A549 treated with GW870086 at 1 μM for 4 hours (cell line): ENCODE measurements at places on chromosomes 2 and 18. TPM values are rescaled to one million over a fixed set of nuclear protein-coding genes. Genes with fewer than 3 reads are reported as not detected.

ADNP2 gene
- 9.8 to 12.1 TPM (median 11.0 TPM) in 5 replicates for total RNA-seq

EGR4 gene
- 0.09 to 0.42 TPM (median 0.24 TPM) in 4 of 5 replicates, not detected in the other for total RNA-seq

UGT1A10 gene
- 0.07 to 0.49 TPM (median 0.11 TPM) in 4 of 5 replicates, not detected in the other for total RNA-seq

NEB gene
- 0.21 to 0.94 TPM (median 0.24 TPM) in 5 replicates for total RNA-seq

MBP gene
- 20.7 to 27.0 TPM (median 24.8 TPM) in 5 replicates for total RNA-seq

SIX3 gene
- 0.39 to 0.73 TPM (median 0.71 TPM) in 5 replicates for total RNA-seq

PKDCC gene
- 17.2 to 22.3 TPM (median 20.3 TPM) in 5 replicates for total RNA-seq

TMBIM1 gene
- total RNA-seq = 132 to 147 TPM (median 139 TPM) in 5 replicates

GPR45 gene
- not detected in 5 replicates for total RNA-seq

LMAN2L gene
- 18.9 to 21.6 TPM (median 21.5 TPM) in 5 replicates for total RNA-seq

ALLC gene
- 0.08 TPM in 1 of 5 replicates, not detected in the others for total RNA-seq

CFC1 gene
- 0.09 TPM in 1 of 5 replicates, not detected in the others for total RNA-seq

BOLL gene
- total RNA-seq = not detected in 5 replicates

CIDEA gene
- not detected in 5 replicates for total RNA-seq

ACMSD gene
- total RNA-seq = not detected in 5 replicates

ITGB1BP1 gene
- total RNA-seq = 161 to 189 TPM (median 185 TPM) in 5 replicates

CNTNAP5 gene
- total RNA-seq = not detected in 5 replicates

C2orf15 gene
- 0.25 to 0.71 TPM (median 0.47 TPM) in 5 replicates for total RNA-seq

TBC1D8 gene
- 49.9 to 75.2 TPM (median 68.2 TPM) in 5 replicates for total RNA-seq

CELF4 gene
- not detected in 5 replicates for total RNA-seq

FBXO15 gene
- 0.29 to 1.4 TPM (median 0.57 TPM) in 5 replicates for total RNA-seq

TEX44 gene
- total RNA-seq = not detected in 5 replicates

RGPD8 gene
- total RNA-seq = 2.2 to 3.3 TPM (median 3.1 TPM) in 5 replicates

CRYBA2 gene
- not detected in 5 replicates for total RNA-seq

SPEG gene
- 5.4 to 12.9 TPM (median 8.1 TPM) in 5 replicates for total RNA-seq

PMAIP1 gene
- total RNA-seq = 14.2 to 18.0 TPM (median 15.6 TPM) in 5 replicates

PARD3B gene
- 0.70 to 1.4 TPM (median 0.88 TPM) in 5 replicates for total RNA-seq

REG3A gene
- not detected in 5 replicates for total RNA-seq

FAP gene
- total RNA-seq = 0.05 to 0.32 TPM in 2 of 5 replicates, not detected in the others

CHMP1B gene
- 38.1 to 43.9 TPM (median 40.9 TPM) in 5 replicates for total RNA-seq

DNAJC27 gene
- 1.5 to 2.8 TPM (median 2.2 TPM) in 5 replicates for total RNA-seq

WDFY1 gene
- 26.7 to 40.7 TPM (median 35.4 TPM) in 5 replicates for total RNA-seq

HNRNPA3 gene
- total RNA-seq = 338 to 373 TPM (median 343 TPM) in 5 replicates

UGT1A4 gene
- total RNA-seq = not detected in 5 replicates

ZNF521 gene
- total RNA-seq = not detected in 5 replicates

PAX8 gene
- 0.65 to 1.3 TPM (median 0.95 TPM) in 5 replicates for total RNA-seq

ERBB4 gene
- not detected in 5 replicates for total RNA-seq

PPP3R1 gene
- total RNA-seq = 52.2 to 67.5 TPM (median 59.8 TPM) in 5 replicates

CHST9 gene
- total RNA-seq = 0.03 TPM in 1 of 5 replicates, not detected in the others

NAT8 gene
- not detected in 5 replicates for total RNA-seq

TRIM43 gene
- total RNA-seq = 0.13 TPM in 1 of 5 replicates, not detected in the others

IGFBP5 gene
- 0.11 to 0.32 TPM (median 0.13 TPM) in 5 replicates for total RNA-seq

GPR155 gene
- total RNA-seq = 0.19 to 0.28 TPM (median 0.25 TPM) in 4 of 5 replicates, not detected in the other

LRRTM1 gene
- not detected in 5 replicates for total RNA-seq

SERPINB3 gene
- 0.07 to 0.13 TPM (median 0.10 TPM) in 3 of 5 replicates, not detected in the others for total RNA-seq

DES gene
- total RNA-seq = 0.27 to 0.84 TPM (median 0.43 TPM) in 5 replicates

LONRF2 gene
- total RNA-seq = 1.8 to 3.5 TPM (median 2.7 TPM) in 5 replicates
